Ascending aorta (tissue), 2 donors: ENCODE measurements at places on chromosomes 1 and 21. TPM values are rescaled to one million over a fixed set of nuclear protein-coding genes. Genes with fewer than 3 reads are reported as not detected.

Gene C1orf87
- not detected for total RNA-seq

Gene CALML6
- not detected for total RNA-seq

Gene C8A
- total RNA-seq, result 0.21 TPM

Gene F13B
- total RNA-seq, result not detected

Gene LCE7A
- total RNA-seq, result not detected

Gene BTG2
- 219 TPM for total RNA-seq

Gene IFI44L
- total RNA-seq, result 19.5 TPM

Gene GBP5
- not detected for total RNA-seq

Gene ANGPTL3
- not detected for total RNA-seq

Gene USH2A
- total RNA-seq, result not detected

Gene CR1L
- not detected for total RNA-seq
